H7 (cell line): ENCODE measurements at places on chromosomes 1 and 21.

DNA sequence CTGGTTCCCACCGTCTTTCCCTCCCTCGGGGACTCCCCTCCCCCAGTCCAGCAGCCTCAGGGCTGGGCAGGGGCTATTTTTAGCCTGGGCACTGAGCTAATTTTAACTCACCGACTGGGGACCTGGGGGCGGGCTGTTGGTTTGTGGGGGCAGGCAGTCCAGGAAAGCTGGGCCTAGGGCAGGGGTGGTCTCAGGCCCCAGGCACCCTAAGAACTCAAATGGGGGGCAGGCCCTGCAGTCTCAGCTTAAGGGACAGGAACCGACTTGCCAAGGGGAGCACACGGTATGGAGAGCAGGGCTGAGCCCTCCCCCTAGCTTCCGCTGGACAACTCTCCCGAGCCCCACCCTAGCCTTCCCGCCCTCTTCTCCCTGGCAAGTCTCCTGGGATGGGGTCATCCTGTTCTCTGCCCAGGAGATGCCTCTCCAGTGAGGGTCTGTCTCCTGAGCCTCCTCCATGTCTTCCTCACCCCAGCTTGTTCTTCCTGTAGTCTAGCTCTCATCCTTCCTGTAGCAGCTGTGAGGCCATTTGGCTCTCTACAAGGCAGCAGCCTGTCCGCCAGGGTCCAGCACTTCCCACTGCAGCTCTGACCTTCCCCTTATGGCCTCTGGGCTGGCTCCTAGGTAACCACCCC is 10.1 kb downstream of the MEF2D start:
- DNase-seq = peak; percentile 90

DNA sequence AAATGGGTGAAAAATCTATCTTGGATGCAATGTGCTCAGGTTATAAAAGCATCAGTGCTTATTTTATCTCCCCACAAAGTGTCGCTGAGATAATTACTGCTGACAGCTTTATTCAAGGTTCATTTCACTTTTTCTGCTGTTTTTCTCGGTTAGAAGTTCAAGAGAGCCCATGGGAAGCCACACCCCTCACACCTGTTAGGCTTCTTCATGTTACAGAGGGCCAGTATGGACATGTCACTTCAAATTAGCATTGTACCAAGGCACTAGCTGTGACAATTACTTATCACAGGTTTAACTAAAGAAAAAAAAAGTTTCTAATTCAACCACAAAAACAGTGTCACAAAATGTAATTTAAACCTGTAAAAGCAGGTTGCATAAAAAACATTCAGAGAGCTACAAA is 187.3 kb upstream of the DMRTA2 start:
- no peak for DNase-seq

GRCh38 chr1:9717193-9718005 is 65.9 kb downstream of the PIK3CD start:
- DNase-seq = peak; percentile 80

GRCh38 chr1:1168451-1169411 is 4.9 kb upstream of the TTLL10 start:
- peak; percentile 69 for DNase-seq

GRCh38 chr1:152118915-152119314 is 3.7 kb upstream of the TCHH start:
- DNase-seq = no peak

GRCh38 chr1:56074007-56074651 is 505.2 kb downstream of the PLPP3 start:
- DNase-seq = no peak
